Fibroblast of skin of back (primary cell): ENCODE measurements at places on chromosomes 3 and 15.

GRCh38 chr15:99315636-99316035 is 64.4 kb downstream of the LRRC28 start:
- DNase-seq, result no peak

DNA sequence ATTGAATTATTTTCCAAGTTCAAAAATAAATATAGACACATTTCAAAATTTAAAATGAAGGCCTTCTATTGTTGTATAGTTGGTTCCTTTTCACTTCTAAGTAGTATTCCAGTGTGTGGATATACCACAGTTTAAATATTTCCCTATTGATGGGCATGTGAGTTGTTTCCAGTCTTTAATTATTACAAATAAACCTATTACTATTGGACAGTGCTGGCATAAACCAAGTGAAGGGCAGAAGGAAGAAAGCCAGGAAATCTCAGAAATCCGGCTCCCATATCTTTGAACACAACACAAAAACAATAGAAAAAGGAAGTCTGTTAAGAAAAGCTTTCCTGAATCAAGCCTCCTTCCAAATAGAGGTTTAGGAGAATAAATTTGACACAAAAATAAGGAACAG is 26.1 kb downstream of the GOLGB1 start:
- no peak for DNase-seq

DNA sequence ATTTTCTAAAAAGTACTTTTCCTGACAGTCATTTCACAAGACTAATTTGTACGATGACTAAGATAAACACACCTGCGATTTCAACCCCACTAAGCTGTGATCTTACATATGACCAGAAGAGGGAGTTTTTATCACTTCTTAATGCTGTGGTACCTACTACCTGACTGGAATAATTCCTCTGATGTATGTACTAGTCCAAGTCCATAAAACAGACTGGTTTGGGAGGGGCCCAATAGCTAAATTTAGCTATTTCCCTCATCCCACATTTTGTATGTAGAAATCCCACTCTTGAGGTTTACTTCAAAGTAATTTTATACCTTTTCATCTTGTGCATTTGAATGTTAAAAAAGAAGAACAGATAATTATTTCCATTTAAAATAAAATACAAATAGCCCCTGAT is 49.7 kb upstream of the SCAANT1 start:
- DNase-seq, result no peak

DNA sequence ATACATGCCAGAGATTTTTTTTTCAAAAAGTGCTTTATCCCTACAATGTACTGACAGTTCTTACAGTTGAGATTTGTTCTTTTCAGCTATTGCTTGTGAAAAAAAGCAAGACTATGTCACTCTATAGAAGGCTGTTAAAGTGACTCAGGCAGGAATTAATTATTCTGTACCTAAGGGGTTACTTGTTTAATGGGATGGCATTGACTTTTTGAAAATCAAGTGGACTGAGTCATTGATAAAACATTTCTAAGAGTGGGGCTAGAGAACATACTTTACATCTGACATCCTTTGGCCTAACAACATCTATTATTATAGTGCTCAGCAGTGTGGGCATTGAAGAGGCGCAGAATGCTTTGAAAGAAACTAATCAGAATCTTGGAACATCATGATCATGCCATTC is 34.3 kb downstream of the INTS14 start:
- DNase-seq, result peak; percentile 86

DNA sequence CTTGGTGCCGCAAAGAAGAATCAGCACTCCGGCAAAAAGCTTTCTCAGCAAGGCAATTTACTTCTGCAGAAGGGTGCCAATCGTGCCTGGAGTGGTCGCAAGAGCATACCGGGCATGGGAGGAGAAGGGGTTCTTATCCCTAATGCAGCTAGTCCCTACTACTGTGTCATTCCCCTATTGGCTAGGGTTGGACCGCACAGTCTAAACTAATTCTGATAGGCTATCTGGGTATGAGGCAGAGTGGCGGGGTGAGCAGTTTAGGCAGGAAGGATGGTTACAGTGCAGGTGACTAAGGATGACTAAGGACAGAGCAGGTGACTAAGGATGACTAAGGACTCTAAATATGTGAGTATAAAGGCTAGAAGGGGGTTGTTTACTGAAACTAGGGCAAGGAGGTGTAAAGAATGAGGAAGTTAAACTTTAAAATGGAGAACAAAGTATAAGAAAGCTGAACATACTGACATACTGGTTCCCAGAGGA is 52.9 kb downstream of the PGBD4 start:
- DNase-seq, result peak; percentile 19

DNA sequence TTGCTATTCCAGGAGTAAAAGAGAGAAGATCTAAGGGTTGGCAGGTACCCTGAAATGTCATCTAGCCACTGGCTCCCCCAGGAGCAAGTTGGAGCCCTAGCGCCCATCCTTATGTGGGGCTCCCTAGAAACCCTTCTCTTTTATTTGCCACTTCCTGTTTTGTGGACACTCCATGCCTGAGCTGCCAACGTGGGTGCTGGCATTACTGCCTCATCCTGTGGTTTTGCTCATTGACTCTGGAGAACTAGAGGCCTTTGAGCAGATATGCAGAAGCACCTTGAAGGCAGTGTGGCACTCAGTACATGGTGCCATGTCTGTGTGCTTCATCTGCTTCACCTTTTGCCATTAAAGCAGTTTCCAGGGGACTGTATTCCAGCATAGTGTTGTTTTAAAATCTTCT is 8.1 kb downstream of the EDEM1 start:
- DNase-seq, result peak; percentile 14

DNA sequence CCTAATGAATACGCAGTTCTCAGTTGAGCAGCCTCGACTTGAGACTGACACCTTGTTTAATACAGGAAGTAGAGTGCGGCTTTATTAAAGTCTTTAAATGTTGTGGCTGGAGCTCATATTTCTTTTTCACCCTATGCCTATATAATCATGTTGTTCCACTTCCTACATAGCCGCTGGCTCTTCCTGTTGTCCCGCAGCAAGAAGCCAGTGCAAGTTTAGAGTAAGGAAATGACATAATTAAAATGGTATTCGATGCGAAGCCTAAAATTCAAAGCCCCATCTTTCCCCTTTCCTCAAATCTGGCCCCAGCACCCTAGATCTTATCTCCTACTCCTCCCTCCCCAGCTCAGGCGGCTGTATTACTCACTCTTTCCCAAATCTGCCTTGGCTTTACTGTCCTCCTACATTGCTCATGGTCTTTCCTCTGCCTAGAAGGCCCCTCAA is 7.5 kb upstream of the PHLDB2 start:
- DNase-seq, result peak; percentile 88

GRCh38 chr3:111476701-111477100 is 65.3 kb upstream of the CD96 start:
- DNase-seq, result no peak

DNA sequence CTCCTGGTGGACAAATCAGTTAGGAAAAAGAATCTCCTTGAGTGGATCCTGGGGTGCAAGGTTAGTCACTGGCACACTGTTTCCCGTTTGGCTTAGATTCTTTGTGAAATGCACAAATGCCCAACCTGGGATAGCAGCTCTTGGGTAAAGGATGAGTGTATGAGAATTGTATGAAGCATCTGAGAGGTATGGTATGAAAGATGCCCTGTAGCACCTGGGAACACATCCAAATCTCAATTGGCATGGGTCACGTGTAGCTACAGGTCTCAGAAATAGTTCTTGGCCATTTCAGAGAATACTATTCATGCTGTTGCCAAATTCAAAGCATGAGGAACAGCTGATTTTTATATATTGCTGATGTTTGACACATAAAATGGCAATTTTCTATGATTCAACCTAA is 84.3 kb downstream of the KCNH8 start:
- no peak for DNase-seq
